ENCODE measurements at places on chromosomes 5 and 9. TPM values are rescaled to one million over a fixed set of nuclear protein-coding genes. Genes with fewer than 3 reads are reported as not detected.
A peak's percentile ranks its signal among the peaks of the same experiment; 100 is the strongest.

- peak; percentile 76 for DNase-seq
These were observed 2.5 kb upstream of the SPRY4 start for GRCh38 chr5:142327111-142327842.

DNA sequence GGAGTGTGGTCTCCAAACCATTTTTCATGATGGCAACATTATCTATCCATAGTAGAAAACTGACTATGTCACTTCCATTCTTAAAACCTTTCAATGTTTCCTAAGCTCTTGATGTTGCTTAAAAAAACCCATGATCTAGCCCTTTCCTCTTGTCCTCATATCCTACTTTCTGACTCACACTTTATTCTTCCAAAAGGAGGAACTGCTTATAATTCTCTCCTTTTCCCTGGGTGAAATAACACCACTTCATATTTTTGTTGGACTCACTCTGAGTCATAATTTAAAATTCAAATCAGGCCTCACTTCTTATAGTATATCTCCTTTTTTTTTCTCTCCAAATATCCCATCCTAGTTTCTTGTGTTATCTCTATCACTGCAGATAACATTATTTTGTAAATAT lies 513.9 kb downstream of the MAN2A1 start:
- peak; percentile 10 for DNase-seq

DNA sequence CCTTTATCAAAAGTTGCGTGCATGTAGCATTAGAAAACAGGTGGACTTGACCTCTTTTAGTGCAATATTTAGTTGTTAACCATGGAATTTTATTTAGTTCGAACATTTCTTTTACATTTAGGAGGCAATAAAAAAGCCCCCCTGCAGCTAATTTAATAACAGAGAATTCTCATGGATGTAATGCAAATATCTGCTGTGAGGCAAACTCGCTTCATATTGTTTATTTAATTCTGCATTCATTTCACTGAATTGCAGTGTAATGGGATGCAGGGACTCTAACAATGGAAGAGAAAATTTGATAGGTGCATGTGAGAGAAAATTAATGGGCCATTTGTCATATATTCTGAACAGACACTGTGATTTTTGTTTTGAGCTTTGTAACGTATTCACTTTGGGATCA lies 205.1 kb upstream of the CHD1 start:
- DNase-seq = no peak

Gene IL4
- not detected for total RNA-seq

Gene SLC36A3
- total RNA-seq = not detected

Measured in bronchial epithelial cell (primary cell).